Fibroblast of the conjunctiva (primary cell): ENCODE measurements at places on chromosomes 12 and 14.

GRCh38 chr12:121812921-121813896 is 9.4 kb downstream of the SETD1B start:
- no peak for DNase-seq

- no peak for DNase-seq
These were observed 107.4 kb downstream of the TSHR start for GRCh38 chr14:81062816-81063215.

DNA sequence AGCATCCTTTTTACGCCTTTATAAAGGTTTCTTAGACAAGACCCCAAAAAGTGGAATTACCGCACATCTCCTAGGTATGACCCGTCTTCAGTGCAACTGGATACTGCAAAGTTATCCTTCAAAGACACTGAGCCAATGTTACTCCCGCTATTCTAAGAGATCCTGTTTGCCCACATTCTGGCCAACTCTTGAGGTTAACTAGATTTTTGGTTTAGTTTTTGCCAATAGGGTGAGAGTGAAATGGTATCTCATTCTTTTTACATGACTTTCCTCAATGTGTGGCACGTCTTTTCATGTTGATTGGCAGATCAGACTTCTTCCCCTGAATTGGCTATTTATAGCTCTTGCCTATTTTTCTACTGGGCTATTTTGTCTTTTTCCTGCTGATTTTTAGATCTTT is 347.2 kb downstream of the MED13L start:
- no peak for DNase-seq

GRCh38 chr12:95943330-95943842 is at the start of gene AMDHD1:
AMDHD1 (plus strand) TSS chr12:95943331; CDS start chr12:95943399, 68 bp downstream.
- DNase-seq, result no peak

- DNase-seq, result no peak
These were observed 9.3 kb upstream of the ATP2B1 start for GRCh38 chr12:89717759-89718523.

GRCh38 chr12:116906285-116906684 is 4.5 kb upstream of the FBXW8 start:
- DNase-seq, result no peak

GRCh38 chr12:32811686-32812392 is 56.1 kb upstream of the YARS2 start:
- DNase-seq, result no peak

GRCh38 chr12:38137287-38137686 is 179.3 kb upstream of the ALG10B start:
- no peak for DNase-seq

- DNase-seq, result peak; percentile 96
These were observed 131.5 kb downstream of the GPR135 start for GRCh38 chr14:59333668-59334067.

DNA sequence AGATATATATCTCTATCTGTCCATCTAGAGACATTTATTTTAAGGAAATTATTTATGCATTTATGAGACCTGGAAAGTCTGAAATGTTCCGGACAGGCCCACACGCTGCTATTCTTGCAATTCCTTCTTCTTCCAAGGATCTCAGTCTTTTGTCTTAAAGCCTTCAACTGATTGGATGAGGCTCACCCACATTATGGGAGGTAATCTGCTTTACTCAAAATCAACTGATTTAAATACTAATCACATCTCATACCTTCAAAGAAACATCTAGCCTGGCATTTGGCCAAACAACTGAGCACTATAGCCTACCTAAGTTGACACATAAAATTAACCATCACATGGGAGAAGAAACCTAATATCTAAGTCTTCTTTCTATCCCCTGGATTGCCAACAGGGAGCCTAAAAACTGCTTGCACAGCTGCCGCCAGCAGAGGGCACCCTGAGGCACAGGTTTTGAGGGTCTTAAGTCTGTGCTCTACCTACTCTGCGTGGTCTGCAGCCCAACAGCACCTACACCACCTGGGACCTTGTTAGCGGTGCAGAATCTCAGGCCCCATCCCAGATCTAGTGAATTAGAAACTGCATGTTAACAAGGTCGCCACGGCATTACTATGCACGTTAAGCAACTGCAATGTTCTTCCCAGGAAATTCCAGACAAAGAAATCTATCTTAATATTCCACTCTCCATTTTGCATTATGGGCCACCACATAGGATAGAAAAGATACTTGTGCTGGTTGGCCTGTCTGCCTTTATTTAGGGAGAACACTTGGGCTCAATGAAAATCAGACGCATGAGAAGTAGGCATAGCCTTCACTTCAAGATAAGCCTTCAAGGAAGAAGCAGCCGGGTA is 249.7 kb downstream of the FOXG1 start:
- peak; percentile 41 for DNase-seq

- no peak for DNase-seq
These were observed 75.8 kb downstream of the RIN3 start for GRCh38 chr14:92589213-92589852.

DNA sequence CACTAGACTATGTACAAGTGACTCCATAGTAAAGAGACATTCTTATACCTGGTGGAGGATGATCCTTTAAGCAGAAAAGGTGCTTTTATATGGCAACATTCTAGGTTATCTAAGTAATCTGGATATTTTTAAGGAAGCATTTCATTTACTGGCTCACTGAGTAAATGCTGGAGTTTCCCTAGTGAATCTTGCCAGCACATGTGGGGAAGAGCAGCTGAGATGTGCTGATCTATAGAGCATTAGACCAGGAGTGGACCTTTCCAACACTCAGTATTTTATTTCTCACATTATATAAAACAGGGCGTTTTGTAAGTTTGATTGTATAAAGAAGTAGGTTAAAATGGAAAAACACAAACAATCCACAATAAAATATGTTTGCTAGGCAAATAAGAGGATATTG is 478.5 kb downstream of the ATP23 start:
- no peak for DNase-seq

DNA sequence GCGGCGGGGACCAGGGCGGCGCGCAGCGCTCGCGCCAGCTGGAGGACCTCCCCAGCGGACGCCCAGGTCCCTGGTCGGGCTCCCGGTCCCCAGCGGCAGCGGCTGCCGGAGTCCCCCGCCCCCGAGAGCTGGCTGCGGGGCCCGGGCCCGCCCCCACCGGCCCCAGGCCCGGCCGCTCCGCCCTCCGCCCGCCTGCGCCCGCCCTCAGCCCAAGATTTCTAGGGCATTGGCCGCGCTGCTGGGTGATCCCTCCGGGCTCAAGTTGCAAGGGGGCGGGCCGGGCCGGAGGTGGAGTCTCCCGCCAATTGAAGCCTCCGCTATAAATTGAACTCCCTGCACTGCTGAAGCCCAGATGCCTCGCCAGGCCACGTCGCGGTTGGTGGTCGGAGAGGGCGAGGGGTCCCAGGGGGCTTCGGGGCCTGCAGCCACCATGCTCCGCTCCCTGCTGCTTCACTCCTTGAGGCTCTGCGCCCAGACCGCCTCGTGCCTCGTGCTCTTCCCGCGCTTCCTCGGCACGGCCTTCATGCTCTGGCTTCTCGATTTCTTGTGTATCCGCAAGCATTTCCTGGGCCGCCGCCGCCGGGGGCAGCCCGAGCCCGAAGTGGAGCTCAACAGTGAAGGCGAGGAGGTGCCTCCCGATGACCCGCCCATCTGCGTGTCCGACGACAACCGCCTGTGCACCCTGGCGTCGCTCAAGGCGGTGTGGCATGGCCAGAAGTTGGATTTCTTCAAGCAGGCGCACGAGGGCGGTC is at the start of gene DIO3:
Gene DIO3 (plus strand): TSS at position 351 of the 752 bp plus-strand sequence.
- DNase-seq, result no peak

- no peak for DNase-seq
These were observed 663.4 kb downstream of the SLC16A7 start for GRCh38 chr12:60259225-60259624.

GRCh38 chr14:54621686-54622085 is 54.8 kb downstream of the SAMD4A start:
- DNase-seq, result no peak

DNA sequence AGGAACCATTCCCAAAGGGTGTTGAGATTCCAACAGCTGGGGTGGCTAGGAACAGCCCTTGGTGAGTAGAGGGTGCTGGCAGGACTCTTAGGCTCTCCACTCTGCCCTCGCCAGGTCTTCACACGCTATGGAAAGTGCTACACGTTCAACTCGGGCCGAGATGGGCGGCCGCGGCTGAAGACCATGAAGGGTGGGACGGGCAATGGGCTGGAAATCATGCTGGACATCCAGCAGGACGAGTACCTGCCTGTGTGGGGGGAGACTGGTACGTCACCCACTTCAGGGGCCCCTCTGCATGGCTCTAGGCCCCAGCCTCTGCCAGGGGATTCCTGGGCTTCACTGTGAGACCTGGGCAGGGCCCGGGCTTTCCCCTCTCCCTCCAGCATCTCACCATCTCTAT is 8.0 kb upstream of the SMARCD1 start:
- no peak for DNase-seq

DNA sequence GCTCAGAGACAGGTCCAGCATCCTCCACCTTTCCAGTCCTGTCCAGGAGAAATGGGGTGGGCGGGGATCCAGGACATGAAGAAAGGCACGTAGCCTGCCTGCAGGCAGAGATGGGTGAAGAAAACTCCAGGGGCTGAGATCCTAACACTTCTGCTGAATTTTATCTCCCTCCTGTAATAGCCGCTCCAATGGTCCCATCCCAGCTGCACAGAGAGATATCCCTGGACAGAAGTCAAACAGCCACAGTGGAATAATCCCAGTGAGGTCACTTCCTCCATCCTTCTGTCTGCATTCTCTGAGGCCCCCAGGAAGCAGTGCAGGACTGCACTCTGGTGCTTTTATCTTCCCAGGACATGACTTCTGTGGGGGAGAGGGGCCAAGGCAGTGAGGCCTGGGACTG is 26.3 kb downstream of the KRT18 start:
- DNase-seq, result no peak

DNA sequence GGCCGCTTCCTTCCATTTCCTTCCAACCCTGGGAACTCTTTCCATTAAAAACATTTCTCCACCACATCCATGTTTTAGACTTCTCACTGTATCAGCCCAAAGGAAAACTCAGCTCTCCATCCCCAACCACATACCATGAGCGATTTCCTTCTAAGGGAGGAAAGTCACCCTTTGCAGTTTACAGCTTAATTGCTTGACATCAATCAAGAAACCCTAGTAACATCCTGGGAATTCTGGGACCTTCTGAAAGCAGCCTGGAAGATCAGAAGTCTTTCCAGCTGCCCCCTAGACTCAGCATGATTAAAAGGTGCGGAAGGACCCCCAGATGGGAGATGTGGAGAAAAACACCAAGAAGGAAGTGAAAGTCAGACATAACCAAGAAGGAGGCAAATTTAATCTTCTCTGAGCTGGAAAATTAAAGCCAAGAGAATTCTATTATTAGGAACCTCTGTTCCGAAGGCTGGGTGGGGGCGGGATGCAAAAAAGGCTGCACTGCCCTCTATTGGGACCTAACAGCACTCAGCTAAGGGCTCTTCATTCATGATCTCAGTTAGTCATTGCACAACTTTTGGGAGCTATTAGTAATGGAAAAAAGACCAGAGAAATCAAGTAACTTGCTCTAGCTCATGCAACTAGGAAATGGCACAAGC is 73.3 kb upstream of the PLXNC1 start:
- peak; percentile 90 for DNase-seq

- no peak for DNase-seq
These were observed 195.9 kb upstream of the PLEKHG7 start for GRCh38 chr12:92506891-92507290.

GRCh38 chr14:35986219-35986573 is 160.1 kb downstream of the BRMS1L start:
- DNase-seq, result no peak

DNA sequence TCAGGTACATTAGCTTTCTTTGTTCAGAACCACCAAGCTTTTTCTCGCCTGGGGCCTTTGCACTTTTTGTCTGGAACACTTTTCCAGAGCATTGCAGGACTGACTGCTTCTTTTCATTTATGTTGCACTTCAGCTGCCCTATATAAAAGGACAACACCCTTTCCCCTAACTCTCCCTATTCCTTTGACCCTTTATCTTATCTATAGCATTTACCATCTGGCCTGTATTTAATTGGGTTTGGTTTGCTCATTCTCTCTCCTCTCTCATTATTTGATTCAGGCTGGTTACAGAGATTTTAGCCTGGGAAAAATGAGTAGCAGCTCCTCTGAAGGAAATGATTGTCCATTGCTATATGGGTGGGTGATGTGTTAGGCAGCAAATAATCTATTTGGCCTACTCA is 165.4 kb downstream of the KICS2 start:
- no peak for DNase-seq

DNA sequence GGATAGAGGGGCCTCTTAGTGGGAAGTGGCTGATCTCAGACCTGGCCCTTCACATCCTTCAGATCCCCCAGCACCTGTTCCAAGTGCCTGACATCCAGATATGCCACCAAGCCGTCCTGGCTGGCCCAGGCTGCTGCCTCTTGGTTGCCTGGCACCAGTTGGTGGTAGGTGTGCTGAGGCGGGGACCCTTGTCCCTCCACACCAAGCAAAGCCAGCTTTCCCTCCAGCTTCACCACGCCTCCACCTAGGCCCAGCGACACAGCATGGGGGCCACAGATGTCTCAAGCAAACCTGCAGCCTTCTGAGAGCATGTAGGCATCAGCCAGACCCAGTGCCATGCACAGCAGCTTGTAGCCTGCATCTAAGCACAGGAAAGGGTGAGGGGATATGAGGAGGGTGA is 3.5 kb upstream of the CD63 start:
- no peak for DNase-seq

- DNase-seq, result no peak
These were observed 20.5 kb downstream of the CINP start for GRCh38 chr14:102342238-102342637.

GRCh38 chr14:76426161-76426696 is 50.3 kb downstream of the ESRRB start:
- DNase-seq, result no peak

- no peak for DNase-seq
These were observed 935 bp downstream of the TBC1D30 start for GRCh38 chr12:64825143-64826021.

DNA sequence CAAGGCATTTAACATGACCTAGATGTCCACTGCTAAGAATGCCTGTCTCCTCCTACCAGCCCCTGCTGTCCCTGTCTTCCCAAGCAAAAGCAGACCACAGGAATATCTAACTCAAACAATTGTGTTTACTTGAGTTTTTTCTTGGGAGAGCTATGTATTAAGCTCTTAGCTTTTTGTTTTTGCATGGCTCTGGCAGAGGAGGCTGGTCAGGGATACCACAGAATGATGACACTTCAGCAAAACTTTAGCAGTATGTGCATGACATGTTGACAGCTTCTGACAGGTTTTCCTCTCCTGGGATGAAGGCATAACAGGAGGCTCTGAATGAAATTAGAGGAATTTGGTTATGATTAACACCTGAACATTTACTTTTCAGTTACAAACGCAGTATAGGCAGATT is 6.9 kb downstream of the TMBIM6 start:
- DNase-seq, result no peak

GRCh38 chr14:65225299-65226159 is 123.2 kb upstream of the MAX start:
- no peak for DNase-seq

DNA sequence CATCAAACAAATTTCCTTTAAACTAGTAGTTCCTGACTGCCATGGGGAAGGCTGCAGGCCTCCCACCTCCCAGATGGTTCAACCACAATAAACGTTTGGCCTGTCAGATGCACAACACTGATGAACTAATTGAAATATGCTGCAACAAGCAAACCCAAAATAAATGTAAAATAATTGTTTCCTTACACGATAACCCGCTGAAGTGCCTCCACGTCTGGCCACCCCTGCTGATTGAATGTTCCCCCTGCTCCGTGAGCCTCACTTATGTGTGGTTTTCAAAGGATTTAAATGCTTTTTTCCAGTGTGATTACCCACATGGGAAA is 8.4 kb downstream of the PITPNM2 start:
- no peak for DNase-seq

GRCh38 chr12:45626965-45627364 is 102.5 kb upstream of the ARID2 start:
- DNase-seq, result no peak
